ENCODE measurements at places on chromosomes 3 and 15. TPM values are rescaled to one million over a fixed set of nuclear protein-coding genes. Genes with fewer than 3 reads are reported as not detected.

- no peak for DNase-seq
Measured at GRCh38 chr3:112689385-112689784, 48.4 kb upstream of the CCDC80 start.

DNA sequence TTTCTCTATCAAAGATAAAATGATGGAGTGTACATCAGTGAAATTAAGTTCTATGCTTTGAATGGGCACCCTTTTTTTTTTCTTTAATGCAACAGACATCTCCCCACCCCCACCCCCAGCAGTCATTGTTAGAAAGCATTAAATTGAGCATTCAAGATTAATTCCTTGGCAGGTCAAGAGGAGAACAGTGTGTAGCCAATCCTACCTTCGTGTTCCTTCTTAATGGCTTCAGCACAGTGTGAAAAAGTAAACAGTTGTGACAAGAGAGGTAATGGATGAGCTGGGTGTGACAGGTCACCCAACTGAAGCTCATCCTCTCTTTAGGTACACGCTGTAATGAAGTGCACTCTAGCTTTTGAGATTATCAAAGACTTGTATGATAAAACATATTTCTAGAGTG is 198.5 kb upstream of the RARB start:
- no peak for DNase-seq

- DNase-seq, result no peak
Measured at GRCh38 chr3:66136597-66136996, 84.2 kb upstream of the SLC25A26 start.

DNA sequence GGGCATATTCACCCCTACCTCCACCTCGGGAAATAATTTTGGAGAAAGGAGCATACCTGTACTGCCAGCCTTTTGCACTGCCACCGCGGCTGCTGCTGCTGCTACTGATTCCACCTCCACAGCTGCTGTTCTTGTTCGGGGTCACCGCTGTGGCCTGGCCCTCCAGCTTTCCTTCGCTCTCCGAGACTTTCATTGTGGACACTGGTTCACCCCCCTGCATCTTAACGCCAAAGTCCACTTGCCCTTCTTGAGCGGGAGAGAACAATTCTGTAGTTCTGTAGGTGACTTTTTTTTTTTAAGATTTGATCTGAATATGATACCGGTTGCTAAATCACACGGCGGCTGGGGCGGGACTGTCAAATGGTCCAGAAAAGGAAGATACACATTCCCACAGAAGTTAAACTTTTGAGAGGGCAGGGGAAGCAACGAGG is 701 bp downstream of the OSBPL11 start:
- DNase-seq, result peak; percentile 69

DNA sequence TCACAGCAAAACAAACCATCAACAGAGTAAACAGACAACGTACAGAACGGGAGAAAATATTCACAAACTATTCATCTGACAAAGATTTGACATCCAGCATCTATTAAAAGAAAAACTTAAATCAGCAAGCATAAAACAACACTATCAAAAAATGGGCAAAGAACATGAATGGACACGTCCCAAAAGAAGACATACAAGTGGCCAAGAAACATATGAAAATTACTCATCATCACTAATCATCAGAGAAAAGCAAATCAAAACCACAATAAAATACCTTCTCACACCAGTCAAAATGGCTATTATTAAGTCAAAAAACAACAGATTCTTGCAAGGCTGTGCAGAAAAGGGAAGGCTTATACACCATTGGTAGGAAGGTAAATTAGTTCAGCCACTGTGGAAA is 13.7 kb upstream of the SERPINI2 start:
- DNase-seq, result no peak

Gene HOMER2
- 7.1 TPM for polyA plus RNA-seq

DNA sequence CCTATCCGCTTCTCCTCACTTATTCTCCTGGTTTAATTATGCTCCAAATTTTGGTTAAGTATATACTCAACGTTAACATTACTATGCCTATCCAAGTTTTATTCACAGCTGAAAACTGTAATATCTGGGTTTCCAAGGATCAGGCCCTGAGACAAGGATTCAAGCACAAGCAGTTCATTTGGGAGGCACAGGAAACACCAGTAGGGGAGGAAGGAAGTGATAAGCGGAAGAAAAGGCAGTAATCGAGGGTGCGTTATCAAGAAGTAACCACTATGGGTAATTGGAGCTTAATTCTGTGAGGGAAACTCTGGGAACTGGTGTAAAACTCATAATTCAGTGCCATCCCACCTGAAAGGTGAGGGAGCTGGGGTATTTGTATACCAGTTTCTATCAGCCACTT is 120.3 kb downstream of the KCNAB1 start:
- no peak for DNase-seq

GRCh38 chr15:58095415-58095814 is 29.9 kb upstream of the ALDH1A2 start:
- no peak for DNase-seq

- no peak for DNase-seq
Measured at GRCh38 chr3:34924961-34925360, 714.4 kb upstream of the ARPP21 start.

DNA sequence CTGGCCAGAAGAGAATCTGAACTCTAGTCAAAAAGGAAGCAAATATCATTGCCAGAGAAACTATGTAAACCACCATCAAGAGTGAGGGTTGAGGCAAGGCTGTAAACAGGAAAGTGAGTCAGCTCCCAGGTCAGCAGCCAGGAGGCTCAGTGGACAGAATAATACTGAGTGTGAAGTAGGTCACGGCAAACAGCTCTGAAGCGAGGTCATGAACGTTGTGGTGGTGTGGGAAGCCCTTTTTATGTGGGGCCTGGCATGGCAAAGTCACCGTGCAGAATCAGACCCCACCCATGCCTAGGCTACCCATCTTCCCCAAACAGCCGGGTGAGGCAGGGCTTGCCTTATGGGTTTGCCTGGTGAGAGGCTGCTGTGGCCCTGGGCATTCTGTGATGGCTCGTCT is 43.9 kb downstream of the THBS1 start:
- peak; percentile 18 for DNase-seq

GRCh38 chr3:35438101-35438500 is 201.2 kb upstream of the ARPP21 start:
- no peak for DNase-seq

Gene C3orf62
- 9.5 TPM for polyA plus RNA-seq

Gene WNT5A
- polyA plus RNA-seq, result 11.4 TPM

Gene GABRB3
- polyA plus RNA-seq, result 5.1 TPM

Gene SCAMP2
- 104 TPM for polyA plus RNA-seq

DNA sequence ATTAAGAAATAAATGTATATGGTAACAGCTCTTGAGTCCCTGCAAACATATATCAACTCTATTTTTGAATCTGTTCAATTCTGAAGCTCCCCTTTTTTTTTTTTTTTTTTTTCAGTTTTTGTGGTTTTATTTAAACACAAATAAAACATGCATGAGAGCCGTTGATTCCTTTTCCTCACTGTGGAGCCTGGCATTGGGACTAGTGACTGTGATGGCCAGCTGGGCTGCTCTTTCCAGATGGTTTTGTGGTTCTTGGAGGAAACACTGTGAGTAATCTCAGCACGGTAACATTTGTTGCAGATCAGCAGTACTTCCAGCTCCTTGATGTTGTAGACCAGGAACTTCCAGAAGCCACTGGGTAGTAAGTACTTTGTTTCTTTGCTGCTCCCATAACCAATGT is 15.9 kb downstream of the EMC7 start:
- DNase-seq, result no peak

DNA sequence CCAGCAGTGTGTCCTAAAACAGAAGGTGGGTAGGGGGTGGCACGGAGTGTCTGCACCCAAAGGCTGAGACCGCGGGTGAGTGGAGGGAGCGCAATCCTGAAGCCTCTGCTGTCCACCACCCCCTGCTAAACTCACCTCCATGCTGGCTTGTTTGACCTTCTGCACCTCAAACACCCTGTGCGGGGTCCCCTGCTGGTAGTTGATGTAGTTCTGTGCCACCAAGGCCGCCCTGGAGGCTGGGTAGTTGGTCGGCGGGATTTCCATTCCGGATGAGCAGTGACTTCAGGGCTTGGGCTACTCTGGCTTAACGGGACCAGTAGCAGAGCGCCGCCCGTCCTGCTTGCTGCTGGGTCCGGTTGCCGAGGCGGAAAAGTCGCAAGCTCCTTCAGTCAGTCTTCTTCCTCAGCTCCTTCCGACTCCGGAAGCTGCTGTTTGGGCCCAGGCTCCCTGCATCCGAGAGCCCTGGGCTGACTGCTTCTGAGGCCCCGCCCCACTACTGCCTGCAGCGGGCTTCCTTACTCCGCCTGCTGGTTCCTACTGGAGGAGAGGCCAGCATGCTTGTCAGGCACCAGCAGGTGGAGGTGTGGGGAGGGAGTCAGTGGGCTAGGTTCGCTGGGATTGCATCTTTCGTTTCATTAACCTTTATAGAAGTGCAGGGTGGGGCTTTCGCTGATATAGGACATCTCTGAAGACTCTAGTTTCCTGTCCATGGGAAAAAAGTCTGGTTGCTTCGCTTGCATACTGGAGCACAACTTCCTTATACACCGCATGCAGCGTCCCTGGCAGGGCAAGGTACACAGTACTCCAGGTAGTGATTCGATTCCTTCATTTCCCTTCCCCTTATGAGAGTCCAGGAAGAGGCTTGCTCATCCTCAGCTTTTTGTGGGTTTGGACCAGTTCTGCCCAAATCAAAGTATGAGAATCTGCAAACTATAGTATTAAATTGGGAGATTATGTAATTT is at the start of gene LXN:
Gene LXN, minus strand, starts transcription at position 434 of the 962 bp plus-strand sequence. Its CDS starts 170 bp downstream, at position 264.
- DNase-seq, result peak; percentile 93

Gene PPIB
- polyA plus RNA-seq, result 513 TPM

DNA sequence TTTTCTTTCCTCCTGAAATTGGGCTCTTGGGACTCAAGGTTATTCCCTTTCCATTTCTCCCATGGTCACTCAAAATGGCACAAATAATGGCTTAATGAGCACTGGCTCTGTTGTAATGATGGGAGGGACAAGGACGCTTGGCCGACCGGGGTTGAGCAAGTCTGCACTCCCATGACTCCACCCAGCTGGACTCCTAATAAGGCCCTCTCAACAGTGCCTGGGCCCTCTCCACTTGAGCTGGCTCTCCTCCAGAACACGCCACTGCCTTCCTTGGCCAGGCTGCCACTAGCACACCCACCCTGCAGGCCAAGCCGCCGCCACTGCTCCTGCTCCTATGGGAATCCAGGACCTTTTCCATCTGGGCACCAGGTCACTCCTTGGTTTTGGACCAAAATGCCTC is 42.3 kb downstream of the ADCY5 start:
- DNase-seq, result no peak

Gene ACOX2
- polyA plus RNA-seq, result 96.9 TPM

DNA sequence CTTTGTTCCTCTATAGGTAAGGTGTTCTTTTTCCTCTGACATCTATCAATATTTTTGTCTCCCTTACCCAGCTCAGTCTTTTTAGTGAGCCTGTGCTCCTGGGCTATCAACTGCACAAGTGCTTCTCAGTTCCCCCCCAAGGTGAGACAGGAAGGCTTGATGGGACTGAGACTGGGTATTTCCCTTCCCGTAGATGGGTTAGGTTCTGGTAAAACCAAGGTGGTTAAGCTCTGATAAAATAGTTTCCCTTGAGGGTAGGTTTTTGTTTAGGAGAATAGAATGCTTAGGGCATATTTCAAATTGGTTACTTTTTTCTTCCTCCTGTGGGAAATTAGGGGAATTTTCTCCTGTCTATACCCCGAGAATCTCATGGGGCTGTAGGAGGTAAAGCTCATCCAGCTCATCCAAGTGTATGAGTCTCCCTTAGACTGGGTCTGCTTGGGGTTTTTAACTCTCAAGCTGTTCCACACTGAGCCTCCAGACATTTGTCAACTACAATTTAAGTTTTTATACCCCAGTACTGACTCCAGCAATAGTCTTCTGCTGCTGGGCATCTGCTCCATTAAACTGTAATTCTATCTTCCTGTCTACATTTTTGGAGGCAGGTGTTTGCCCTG is 44.9 kb downstream of the OXSR1 start:
- no peak for DNase-seq

Gene TMEM212
- not detected for polyA plus RNA-seq

Gene CRYGS
- polyA plus RNA-seq, result 4.9 TPM

Gene RARB
- 9.1 TPM for polyA plus RNA-seq

- DNase-seq, result no peak
Measured at GRCh38 chr3:100368441-100368840, 32.4 kb downstream of the TOMM70 start.

Gene COMMD2
- polyA plus RNA-seq, result 40.8 TPM

DNA sequence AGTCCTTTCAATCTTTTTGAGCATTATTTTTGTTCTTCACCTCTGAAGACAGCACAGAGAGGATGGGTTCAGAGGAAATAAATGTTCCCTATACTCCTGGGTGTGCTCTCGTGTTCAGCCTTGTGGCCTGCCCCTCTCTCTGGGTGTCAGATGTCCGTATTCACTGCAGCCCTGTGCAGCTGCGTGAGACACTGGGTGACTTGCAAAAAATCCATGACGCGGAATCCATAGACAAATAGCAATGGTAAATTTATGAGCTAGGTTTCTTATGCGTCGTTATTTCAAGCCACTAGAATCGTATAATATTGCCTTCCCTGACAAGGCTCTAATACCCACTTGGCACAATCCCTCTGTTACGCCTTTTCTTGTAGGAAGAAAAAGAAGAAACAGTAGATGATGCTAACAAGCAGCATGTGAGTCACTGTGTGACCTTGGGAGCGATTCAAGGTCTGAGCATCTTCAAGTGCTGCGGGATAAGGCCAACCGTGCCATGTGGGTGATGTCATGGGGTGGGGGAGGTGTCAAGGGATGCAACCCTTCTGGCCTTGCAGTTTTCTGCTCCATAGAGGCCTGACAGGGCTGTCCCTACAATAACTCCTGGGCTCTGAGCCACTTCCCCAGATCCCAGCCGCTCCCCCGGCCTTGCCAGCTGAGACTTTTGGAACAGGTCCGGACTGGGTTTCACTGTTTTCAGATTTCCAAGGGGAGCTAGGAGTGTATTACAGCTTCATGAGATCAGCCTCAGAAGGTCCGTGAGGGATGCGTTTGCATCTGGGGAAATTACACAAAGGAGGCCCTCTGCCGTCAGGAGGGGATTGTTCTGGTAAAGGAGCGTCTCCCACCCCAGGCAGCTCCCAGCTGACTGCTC is 47.6 kb upstream of the POMGNT2 start:
- no peak for DNase-seq

DNA sequence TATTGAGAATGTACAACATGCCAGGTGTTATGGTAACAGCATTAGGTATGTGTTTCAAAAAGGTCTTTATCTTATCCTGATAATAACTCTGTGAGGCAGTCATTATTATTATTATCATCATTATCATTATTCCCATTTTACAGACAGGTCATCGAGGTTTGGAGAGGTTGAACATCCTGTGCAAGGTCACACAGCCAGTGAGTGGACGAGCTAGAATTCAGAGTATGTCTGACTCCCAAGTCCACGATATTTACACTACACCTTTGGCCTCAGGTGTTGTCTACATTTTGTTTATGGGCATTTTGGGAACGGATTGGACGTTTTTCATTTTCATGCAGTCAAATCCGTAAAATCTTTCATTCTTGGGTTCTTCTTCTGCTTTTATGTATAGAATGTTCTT is 24.0 kb downstream of the GLDN start:
- DNase-seq, result no peak

- no peak for DNase-seq
Measured at GRCh38 chr3:16601537-16602005, 3.7 kb downstream of the DAZL start.
